ENCODE measurements at places on chromosomes 7 and 10.
A peak's percentile ranks its signal among the peaks of the same experiment; 100 is the strongest.

DNA sequence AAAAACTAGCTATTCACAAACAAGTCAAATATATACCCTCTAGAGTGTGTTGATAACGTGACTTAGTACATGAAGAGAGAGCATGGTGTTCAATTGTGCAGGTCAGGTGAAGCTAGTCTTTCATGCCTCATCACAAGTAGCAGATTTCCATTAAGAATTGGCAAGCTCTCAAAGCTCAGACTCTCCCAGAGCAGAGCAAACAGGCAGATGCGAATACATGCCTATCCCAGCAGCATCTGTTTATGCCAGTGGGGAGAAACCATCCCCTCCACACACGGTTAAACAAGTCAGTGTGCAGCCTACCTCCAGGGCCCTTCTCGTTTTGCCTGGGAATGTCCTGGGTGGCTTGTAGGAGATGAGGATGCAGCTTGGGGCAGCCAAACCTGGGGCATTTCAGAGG, 532.5 kb upstream of the C7orf33 start:
- DNase-seq = no peak

DNA sequence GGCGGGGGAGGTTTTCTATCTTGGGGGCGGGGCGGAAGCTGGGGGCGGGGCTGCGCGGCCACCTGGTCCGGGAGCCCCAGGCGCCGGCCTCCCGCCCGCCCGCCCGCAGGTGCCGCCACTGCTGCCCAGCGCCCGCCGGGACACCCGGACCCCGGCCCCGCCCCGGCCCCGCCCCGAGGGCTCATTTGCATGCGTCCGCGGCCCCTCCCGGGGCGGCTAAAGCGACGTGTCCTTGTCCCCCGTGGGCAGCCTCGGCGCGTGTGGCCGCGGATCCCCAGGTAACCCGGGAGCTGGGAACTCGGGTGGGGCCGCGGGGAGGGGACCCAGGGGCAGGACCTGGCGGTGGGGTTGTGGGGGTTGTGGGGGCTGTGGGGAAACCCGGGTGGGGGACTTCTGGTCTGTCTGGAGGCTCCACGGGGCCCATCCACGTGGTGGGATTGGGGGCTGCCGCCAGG, at the start of gene BHLHA15:
TSS of gene BHLHA15 (plus strand) at position 219 of the 455 bp plus-strand sequence. CDS start 871 bp downstream, outside the sequence.
- DNase-seq = no peak

GRCh38 chr7:2116989-2117591, 115.7 kb downstream of the MAD1L1 start:
- peak; percentile 49 for DNase-seq

- peak; percentile 7 for DNase-seq
Measured at GRCh38 chr10:34922138-34922537, 107.0 kb upstream of the PARD3 start.

- DNase-seq = peak; percentile 18
Measured at GRCh38 chr7:157932498-157933218, 595.9 kb downstream of the DNAJB6 start.

DNA sequence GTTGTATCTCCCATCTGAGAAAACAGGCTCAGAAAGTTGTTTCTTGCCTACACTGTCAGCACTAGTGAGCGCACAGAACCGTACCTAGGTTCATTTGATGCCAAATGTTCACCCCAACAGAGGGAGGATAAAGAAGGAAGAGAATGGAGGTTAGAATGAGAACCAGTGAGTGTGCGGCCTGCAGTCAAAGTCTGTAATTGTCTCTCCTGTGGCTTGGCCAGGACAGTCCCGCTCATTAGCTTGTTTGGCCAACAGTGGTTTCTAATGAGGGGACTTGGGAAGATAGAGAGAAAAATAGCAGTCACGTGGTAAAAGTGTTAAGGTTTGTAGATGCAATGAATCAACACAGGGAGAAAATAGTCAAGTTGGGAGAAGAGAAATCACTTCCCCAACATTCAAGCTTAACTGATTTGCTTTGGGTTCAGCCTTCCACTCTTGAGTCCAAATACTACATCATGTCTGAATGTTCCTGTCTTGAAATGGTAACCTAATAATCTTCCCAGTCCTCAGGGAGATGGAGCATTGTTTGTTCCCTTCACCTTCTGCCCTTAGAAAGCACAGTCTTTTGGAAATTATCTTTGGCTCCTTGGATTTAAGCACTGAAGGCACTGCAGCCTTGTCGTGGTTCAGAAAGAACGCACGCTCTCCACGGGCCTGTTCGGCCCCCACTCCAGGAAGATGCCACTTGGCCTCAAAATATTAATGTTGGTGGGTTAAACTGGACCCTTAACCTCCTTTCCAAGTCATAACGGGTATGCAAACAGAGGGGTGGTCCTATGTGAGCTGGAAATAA, 360.4 kb upstream of the ZNF32 start:
- DNase-seq = no peak

- no peak for DNase-seq
Measured at GRCh38 chr10:25828475-25828874, 105.6 kb upstream of the MYO3A start.

GRCh38 chr10:103154521-103155299, 38.4 kb downstream of the NT5C2 start:
- DNase-seq = no peak

Data from MCF 10A (cell line).